SK-MEL-5 (cell line): ENCODE measurements at places on chromosomes 4 and X. TPM values are rescaled to one million over a fixed set of nuclear protein-coding genes. Genes with fewer than 3 reads are reported as not detected.

GRCh38 chr4:128565565-128566186, 243.8 kb upstream of the JADE1 start:
- peak; percentile 72 for DNase-seq

- DNase-seq: no peak
Observed at GRCh38 chr4:125676583-125676982, 361.8 kb downstream of the FAT4 start.

The MAGEA11 gene
- 0.24 and 0.43 TPM in 2 replicates for total RNA-seq

DNA sequence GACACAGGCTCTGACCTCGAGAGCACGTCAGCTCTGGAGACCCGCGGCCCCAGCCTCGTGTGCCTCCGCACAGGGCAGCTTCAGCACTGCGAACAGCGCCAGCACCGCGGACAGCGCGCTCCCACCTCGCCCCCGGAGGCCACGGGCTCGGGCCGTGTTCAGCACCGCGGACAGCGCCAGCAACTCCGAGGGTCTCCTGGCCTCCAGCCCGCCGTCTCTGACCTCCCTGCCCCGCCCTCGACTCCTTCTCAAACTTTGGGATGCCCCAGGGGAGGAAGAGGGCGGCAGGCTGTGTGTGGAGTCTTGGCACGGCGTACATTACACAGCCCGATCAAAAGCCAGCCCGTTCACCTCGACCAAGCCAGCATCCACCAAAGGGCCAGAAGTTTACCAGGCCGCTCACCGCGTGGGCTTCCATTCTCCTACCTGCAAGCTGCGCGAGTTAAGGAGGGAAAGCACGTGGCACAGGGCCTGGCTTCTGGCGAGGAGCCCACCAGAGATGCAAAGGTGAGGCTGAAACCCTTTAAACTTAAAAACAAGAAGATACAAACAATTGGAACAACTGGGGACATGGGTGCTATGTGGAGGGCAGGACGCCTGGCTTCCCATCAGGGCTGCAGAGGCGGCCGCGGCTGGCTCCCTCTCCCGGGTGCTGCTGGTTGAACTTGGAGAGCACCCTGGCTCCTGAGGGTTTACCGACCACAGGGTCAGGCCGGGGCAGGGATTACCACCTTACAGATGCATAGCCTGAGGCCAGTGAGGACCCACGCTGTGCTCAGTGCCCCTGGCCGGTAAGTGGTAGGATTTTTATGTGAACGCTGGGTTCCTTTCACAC, 4.5 kb upstream of the NKX1-1 start:
- DNase-seq: peak; percentile 42

DNA sequence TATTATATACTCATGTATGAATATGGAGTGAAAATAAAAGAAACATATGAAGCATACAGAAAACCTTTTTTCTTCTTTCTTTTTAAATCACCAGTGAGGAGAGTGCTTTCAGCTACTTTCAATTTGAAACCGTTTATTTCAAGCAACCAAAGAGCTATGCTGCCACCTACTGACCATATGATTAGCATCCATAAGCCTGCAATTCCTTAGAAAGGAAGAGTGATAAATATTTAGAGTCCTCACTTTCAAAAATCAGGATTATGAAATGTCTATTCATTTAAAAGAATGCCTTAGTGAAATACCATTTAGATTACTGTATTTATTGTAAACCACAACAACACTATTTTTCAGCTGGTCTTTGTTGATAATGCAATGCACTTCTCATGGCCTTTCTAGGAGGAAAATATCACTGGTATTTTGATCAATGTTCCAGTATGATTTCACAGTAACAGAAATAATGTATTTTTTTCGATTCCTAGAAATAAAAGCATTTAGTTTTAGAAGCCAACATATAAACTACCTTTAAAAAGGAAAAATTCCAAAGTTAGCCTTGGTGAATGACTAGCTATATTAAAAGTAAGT, 667.6 kb downstream of the PCDH18 start:
- DNase-seq: peak; percentile 75

The NAA11 gene
- total RNA-seq: 11.0 and 12.1 TPM in 2 replicates

DNA sequence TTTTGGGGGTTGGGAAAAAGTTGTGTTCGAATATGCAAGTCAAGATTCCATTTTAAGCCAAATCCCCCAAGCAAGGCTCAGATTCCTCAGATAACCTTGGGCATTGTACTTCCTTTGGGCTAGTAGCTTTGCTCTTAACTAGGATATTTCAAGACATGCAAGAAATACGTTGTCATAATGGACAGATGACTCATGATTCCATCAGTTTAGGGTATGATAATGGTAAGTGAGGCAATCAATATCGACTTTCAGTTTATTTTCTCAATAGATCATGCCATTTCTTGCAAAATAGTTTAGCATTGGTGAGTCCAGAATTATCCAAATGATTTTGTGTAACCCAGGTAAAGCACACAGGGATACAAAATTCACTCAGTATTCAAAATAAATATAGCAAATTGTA, 25.4 kb downstream of the CFAP299 start:
- DNase-seq: no peak

DNA sequence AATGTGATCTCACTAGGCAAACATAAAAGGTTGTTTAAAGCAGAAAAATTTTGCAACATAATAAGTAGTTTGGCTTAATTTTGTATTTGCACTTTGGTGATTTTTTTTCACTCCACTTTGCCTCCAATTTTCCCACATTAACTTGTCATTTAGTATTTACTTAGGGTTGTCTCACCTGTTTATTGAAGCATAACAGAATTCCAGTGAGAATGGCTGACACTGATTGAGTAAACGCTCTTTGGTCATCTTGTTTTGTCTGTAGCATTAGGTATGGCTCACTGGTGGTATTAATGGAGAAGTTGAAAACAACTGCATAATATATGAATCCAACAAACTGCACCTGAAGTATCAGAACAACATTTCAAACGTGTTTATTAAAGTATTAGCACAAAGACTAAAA, 799.5 kb upstream of the ADGRL3 start:
- no peak for DNase-seq

The P2RY4 gene
- total RNA-seq: not detected in 2 replicates

- peak; percentile 28 for DNase-seq
Observed at GRCh38 chr4:118351851-118352827, 664 bp downstream of the PRSS12 start.

The TMEM271 gene
- not detected in 2 replicates for total RNA-seq

The SUPT20HL2 gene
- not detected in 2 replicates for total RNA-seq

The EMCN gene
- not detected in 2 replicates for total RNA-seq

The TMEM156 gene
- not detected in 2 replicates for total RNA-seq

DNA sequence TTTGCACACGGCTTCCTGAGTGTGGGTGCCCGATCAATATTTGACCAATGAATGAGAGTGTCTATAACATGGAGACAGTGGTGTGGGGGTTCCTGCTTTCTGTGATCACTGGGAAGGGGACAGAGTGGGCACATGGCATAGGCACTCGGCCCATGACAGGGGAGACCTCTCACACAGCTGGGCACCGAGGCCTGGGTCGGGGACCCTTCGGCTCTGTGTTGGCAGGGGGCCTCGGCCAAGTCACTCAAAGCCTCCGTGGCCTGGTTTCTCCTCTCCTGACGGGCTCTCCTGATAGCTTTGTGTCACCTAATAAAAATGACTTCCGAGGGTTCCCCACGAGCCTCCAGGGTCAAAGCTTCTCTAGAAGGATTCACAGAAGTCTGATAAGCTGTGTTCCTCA, 43.9 kb upstream of the PSAPL1 start:
- no peak for DNase-seq

DNA sequence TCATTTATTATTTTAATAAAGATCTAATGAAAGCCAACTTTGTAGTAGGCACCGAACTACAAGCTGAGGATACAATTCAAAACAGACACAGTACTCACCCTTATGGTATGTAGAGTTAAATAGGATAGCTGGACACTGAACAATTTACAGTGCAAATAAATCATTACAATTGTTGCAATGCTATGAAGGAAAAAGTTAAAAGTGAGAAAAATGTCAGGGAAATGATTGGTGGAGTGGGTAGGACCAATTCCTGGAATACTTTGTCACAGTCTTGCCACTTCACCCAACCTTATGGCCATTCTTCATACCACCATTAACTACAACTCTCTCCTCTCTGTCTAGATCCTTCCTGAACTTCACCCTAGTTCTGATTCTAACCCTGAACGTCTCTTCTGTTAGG, 70.1 kb upstream of the CCSER1 start:
- no peak for DNase-seq

DNA sequence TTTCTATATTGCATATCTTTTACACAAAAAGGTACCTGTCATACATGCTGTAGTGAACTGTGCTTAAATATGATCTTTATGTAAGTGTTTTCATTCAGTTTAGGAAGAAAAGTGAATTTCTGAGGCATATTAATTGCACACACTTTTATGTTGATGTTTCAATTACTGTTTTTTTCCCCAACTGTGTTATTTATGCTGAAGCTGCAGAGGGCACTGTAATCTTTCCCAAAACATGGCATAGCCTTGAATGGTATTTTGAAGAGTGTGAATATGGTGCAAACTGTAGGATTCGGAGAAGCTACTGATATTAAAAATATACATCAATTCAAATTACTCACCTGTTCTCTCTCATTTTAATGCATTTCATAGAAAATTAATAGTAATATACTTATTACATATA, 6.0 kb upstream of the CENPE start:
- peak; percentile 50 for DNase-seq

GRCh38 chr4:121654738-121655137, 42.0 kb downstream of the ANXA5 start:
- DNase-seq: no peak

DNA sequence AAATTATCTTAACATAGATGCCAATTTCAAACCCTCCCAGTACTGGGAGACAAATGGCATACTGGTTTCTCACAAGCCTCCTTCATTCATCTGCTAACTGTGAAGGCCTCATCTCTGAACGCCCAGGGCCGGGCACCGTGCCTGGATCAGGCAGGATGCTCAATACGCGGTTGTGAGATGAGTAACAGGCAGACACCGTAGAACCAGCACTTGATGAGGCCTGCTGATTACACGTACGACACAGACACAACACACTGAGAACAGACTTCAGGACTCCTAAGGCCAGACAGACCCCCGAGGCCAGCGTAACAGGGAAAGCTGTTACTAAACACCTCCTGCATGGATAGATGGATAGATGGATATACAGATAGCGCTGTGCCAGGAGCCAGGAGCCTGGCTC, 154.6 kb downstream of the AFAP1 start:
- no peak for DNase-seq

The HS6ST2 gene
- total RNA-seq: 4.6 and 5.6 TPM in 2 replicates

- DNase-seq: peak; percentile 38
Observed at GRCh38 chrX:34238896-34239295, 106.8 kb upstream of the FAM47A start.

DNA sequence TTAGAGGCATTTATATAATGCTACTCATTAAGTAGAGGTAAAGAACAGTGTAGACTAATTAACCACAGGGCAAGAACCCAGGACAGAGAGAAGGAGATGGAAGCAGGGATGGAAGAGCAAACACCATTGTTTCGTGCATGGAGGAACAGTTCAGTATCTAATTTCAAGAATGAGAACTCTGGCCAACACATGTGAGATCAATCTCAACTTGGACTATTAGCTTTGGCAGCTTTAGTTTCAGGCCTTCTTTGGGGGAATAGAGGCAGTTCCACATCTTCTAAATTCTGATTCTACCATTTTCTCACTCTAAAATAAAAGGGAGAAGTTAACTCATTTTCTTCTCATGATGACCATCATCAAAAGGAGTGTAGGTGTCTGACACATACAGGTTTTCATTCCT, 207.0 kb downstream of the LDB2 start:
- DNase-seq: no peak

The VCX3B gene
- total RNA-seq: not detected in 2 replicates

DNA sequence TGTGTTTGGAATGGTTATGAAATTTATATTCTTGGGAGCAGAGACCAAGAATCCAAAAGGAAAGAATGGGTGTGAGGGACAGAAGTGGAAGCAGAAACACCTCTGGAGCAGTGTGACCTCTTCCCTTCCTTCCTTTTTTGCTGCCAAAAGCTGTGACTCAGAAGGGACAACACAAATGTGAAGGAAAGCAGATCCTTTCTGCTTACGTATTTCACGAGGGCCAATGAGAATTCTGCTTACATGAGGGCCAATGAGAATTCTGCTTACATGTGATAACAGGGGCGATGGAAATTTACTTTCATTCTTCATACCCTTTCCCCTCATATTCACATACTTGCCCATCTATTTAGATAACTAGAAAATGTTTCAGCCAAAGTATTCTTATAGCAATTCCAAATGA, 404.6 kb downstream of the PRDM5 start:
- DNase-seq: peak; percentile 63

The SMIM10L2A gene
- 0.03 TPM in 1 of 2 replicates, not detected in the other for total RNA-seq

The FAM9B gene
- 0.11 and 0.13 TPM in 2 replicates for total RNA-seq

The ODAM gene
- not detected in 2 replicates for total RNA-seq

DNA sequence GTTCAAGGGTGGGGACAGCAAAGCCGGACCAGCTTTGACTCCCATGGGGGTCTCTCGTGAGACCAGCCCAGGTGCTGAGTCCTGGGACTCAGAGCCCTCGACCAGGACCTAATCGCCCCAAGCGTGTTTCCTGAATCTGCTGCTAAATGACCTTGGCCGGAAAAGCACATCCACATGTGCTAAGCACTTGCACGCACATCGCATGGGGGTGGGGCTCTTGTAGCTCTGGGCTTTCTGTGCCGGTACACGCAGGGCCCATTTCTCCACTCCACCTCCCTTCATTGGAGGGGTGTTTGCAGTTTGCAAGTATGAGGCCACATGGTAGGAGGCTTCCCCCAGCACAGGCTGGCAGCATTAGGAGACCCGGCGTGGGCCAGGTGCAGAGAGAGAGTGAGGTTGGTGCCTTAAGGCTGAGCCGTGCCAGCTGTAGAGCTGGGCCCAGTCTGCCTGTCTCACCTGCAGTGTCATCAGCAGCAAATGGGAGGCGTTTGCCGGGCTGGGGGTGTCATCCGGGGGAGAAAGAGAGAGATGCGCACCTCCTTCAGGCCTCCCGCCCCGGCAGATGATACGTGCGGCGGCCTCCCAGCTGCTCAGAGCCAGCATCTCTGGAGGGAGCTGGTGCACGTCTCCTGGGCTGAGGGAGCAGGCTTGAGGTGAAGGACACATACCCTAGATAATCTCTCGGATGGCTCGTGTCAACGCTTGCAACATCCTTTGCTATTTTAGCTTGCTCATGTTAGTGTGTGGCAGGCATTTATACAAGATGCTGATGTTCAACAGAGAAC, 45.2 kb upstream of the CLCN4 start:
- no peak for DNase-seq

DNA sequence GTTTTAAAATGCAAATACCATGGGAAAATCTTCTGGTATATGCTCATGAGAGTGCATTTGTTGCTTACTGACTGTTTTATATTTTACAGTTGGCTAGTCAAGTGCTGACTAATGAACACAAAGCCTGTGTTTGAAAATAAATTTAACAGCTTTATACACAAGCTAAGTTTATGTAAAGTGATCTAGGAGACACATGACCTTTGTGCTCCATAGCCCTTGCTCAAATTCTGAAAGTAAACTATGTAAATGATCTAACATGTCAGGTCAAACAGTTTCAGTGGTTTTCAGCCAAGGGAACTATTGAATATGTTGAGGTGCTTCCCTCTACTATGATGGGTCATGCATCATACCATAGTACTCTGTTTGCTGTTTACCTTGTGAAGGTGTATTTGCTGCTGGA, 36.7 kb downstream of the DIAPH2 start:
- DNase-seq: no peak

GRCh38 chr4:94758141-94758699, 465 bp downstream of the BMPR1B start:
- peak; percentile 52 for DNase-seq

- DNase-seq: peak; percentile 8
Observed at GRCh38 chr4:11073621-11074051, 355.1 kb downstream of the HS3ST1 start.
